ENCODE measurements at places on chromosomes 5 and 9.

DNA sequence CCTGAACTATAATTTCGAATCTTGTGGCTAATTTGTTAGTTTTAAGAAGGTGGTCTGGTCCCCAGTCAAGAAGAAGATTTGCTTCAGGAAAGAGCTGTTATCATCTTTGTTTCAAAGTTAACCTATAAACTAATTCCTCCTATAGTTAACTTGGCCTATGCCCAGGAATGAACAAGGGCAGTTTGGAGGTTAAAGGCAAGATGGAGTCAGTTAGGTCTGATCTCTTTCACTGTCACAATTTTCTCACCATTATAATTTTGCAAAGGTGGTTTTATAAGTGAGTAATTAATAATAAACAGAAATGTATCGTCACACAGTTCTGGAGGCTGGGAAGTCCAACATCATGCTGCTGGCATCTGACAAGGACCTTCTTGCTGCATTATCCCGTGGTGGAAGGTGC, 238.6 kb downstream of the PIK3R1 start:
- no peak for DNase-seq

DNA sequence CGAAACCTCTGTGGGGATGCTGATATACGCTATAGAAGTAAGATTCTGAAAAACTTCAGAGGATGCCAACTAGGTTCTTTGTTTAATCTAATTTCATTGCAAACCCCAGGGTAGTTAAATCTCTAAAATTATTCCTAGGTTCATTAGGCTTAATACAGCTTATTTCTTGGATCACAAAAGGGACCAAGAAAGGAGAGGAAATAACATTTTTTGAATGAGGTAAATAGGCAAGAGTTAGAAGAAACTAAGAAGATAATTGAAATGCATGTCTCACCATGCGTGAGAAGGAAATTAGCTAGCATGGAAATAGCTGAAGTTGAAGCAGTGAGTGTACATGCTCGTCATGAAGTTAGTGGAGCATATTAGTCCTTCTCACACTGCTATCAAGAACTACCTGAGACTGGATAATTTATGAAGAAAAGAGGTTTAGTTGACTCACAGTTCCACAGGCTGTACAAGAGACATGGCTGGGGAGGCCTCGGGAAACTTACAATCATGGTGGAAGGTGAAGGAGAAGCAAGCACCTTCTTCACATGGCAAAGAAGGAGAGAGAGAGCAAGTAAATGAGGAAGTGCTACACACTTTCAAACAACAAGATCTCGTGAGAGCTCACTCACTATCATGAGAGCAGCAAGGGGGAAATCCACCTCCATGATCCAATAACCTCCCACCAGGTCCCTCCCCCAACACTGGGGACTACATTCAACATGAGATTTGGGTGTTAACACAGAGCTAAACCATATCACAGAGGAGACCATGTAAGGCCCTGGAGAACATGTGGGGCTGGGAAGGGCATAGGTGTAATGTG, 125.1 kb upstream of the OSMR start:
- no peak for DNase-seq

DNA sequence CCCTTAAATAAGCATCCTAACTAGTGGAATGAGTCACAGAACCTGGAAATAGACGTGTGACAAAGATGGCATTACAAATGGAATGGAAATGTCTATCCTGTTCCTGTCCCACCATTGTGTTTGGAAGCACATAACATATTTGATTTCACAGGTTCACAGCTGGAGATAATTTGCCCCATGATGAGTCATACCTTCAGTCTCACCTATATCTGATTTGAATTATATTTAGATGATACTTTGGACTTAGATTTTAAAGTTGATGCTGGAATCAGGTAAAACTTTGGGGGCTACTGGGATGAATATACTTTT, 92.5 kb downstream of the CEMIP2 start:
- no peak for DNase-seq

- DNase-seq, result no peak
These were observed 1055.5 kb upstream of the DMAC1 start for GRCh38 chr9:8855046-8855445.

DNA sequence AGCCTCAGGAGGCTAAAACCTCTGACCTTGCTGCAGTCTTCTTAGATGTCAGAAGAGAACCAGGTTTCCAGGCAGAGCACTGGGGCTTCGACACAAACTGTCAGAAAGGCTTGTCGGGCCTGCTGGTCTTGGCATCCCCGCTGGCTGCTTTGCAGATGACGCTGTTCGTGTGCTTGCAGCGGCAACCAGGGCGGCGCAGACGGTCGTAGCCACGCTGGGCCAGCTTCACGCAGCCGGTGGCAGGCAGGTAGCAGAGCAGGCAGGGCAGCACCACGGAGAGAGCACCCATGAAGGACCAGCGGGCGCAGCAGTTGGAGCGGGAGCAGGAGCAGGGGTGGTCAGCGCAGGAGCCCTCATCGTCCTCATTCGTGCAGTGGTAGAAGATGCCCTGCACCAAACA, 10.7 kb downstream of the SPRY4 start:
- no peak for DNase-seq

DNA sequence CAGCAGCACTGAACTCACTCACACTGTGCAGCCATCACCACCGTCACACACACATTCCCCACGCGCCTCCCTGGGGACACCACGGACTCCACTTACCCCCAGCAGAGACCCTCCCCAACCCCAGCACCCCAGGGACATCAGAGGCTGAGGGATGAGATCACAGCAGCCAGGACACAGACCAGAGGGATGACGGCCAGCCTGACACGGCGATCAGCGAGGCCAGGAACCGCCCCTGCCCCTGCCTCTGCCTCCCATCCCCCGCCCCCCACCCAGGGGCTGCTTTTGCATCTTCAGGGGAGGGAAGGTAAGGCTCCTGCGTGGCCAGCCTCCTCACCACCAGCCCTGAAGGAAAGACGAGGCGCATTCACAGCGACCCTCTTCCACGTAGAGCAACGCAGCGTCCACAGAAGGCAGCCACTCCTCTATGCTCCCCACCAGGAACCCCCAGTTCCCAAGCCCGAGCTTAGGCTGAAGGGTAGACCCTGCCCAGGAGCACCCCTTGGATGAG, 104.5 kb downstream of the VAV2 start:
- no peak for DNase-seq

DNA sequence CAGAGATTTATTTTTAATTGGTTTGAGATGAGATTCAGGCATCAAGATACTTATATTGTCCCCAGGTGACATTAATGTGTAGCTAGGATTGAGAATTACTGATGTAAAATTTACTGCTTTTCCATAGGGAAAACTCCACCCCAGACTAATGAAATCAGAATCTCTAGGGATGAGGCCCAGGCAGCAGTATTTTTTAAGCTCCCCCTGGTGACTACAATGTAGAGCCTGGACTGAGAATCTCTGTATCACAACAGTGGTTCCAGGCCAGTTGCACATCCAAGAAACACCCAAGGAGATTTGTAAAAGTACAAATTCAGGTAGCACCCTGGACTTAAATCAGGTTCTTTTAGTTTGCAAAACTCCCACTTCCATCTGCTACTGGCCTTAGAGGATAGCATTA, 185.7 kb downstream of the MARCHF11 start:
- DNase-seq, result no peak

DNA sequence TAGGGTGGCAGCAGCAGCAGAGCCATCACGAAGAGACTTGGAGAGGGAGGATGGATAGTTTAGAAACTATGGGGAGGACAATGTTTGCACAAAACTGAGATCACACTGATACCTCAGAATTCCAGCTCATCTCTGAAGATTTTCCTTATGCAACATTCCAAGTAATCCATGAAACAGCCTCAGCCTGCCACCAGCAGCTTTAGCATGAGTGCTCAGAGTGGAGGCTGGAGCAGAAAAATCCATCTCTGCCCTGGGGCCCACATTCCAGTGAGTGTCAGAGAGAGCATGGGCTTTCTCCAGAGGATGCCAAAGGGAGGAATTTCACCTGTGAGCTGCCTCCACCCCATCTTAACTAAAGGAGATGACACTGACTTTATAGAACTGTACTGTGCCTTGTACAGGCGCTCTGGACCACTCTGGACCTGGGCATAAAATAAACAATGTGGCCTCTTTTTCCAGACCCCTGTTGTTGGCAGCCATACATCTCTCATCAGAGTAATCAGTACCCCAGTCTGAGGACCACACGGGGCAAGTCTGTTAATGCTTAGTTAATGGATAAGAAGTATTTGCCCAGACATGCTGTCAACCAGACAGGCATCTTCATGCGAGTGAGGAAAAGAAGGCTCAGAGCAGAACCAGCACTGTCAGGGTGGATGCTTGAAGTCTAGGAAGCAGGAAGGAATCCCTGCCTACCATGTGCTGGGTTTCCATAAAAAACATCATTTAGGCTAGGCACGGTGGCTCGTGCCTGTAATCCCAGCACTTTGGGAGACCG, 440.9 kb downstream of the ENC1 start:
- DNase-seq, result no peak

GRCh38 chr9:93809204-93809940, 145.8 kb downstream of the BARX1 start:
- no peak for DNase-seq

DNA sequence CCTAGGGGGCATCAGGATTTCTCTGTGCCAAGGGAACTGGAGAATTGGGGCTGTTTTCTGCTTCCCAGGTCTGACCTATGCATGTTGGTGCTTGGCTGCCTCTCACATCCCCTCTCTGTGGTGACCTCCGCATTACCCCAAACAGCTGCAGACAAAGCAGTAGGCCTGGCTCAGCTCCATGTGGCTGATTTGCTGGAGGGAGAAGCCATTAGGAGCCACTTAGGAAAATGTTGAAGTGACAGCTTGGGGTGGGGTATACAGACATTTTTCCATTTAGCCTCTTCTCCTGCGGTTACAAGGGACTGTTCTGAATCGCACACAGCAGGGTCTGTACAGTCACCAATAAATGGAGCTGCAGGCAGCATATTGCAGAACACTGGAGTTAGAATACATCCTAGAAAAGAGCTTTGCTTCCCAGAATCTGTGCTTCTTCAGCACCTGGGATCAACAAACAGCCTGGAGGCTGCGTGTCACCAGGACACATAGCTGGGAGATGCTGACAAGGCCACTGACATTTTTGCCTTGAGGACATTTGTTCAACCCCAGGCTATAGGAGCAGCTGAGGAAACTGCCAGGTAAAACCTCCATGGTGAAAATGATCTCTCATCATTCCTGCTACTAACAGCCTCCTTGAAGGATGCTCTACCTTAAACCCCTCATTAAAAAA, 335.3 kb downstream of the DIRAS2 start:
- peak; percentile 88 for DNase-seq

GRCh38 chr9:132381966-132382541, 24.6 kb downstream of the TTF1 start:
- no peak for DNase-seq

DNA sequence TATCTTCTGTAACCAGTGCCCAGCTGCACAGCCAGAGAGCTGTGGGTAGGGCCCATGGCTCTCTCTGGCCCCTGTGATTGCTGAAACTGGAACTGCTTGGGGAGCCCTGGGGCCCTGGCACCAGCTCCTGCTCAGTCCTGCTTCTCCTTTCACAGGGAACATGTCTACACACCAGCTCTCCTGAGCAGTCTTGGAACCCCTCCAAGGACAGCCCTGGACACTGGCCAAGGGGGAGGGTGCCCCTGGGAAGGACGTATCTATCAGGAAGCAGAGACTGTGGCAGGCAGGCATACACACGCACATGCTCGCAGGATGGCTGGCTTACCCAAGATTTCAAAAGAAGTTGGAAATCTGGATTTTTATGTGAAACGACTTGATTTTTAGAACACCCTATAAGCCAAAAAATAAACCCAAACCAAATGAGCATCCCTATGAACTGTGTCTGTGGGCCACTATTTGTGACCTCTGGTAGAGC, 8.8 kb upstream of the TRAF1 start:
- DNase-seq, result peak; percentile 94

DNA sequence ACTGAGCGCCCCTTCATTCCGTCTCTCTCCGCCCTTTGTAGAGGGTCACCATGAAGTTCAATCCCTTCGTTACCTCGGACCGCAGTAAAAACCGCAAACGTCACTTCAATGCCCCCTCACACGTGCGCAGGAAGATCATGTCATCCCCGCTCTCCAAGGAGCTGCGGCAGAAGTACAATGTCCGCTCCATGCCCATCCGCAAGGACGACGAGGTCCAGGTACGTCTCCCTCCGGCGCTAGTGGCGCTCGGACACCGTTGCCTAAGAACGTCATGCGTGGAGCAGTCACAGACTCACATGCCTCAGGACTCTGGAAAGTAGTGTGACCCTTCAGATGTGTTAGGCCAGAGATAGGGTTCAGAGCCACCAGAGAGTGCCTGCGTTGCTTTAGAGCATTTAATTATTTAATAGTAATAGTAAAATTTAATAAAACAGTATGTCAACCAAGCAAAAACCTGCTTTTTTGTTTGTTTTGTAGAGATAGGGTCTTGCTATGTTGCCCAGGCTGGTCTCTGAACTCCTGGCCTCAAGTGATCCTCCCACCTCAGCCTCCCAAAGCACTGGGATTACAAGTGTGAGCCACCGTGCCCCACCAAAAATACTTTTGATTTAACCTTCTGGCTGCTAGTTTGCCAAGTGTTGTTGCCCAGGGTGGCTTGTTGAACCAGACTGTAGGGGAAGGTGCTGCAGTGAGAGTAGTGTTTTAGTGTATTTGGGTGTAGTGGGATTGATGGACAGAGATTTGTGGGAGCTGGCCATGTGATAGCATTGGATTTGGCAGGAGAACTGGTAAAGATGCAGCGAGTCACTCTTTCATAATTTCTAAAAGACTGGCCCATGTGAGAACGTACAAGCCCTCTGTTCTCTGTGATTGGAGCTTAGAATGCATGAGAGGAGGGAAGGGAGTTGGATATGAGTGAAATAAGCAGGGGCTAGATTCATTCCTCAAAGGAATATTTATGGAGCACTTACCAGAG, 888 bp downstream of the RPL26L1 start:
- no peak for DNase-seq

GRCh38 chr9:131642496-131643083, 97.3 kb downstream of the PRRT1B start:
- DNase-seq, result no peak

- DNase-seq, result no peak
These were observed 157.2 kb upstream of the CDH18 start for GRCh38 chr5:20145240-20145639.

DNA sequence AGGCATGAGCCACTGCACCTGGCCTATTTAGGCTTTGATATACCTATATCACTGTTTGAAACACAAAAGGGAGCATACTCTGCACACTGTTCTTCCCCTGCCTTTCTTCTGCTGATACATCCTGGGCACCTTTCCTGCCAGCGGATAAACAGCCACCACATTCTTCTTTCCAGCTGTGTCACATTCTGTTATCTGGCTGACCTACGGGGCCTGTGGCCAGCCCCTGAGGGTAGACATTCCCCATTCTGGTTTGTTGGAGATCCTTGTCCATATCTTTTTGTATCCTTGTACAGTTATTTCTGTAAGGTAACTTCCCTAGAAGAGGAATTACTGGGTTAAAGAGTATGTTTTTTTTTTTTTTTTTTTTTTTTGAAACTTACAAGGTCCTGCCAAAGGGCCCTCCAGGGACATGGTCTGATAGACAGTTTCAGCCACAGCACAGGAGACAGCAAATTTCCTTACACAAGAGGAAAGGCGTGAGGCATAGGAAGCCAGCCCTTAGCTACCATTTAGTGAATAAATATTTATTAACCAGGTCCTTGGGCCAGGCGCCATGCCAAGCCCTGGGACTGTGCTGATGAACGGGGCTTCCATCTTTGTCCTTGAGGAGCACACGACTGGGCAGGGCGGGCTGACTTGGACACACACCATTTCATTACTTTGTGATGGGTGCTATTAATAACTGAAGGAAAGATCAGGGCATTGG, 57.8 kb downstream of the ERGIC1 start:
- no peak for DNase-seq

Data from right hindlimb (tissue), 1 donor.